ENCODE measurements at places on chromosomes 13 and 19. TPM values are rescaled to one million over a fixed set of nuclear protein-coding genes. Genes with fewer than 3 reads are reported as not detected.

ZNF91 gene
- 0.31 TPM for total RNA-seq

C19orf67 gene
- not detected for total RNA-seq

ZNF43 gene
- 3.0 TPM for total RNA-seq

SIGLEC12 gene
- total RNA-seq: not detected

ZNF724 gene
- total RNA-seq: 0.68 TPM

CRX gene
- total RNA-seq: not detected

INAFM1 gene
- 4.1 TPM for total RNA-seq

PPP6R1 gene
- 122 TPM for total RNA-seq
